ENCODE measurements at places on chromosomes 12 and 14.

- no peak for DNase-seq
Observed at GRCh38 chr12:119115296-119115905, 63.3 kb upstream of the HSPB8 start.

- no peak for DNase-seq
Observed at GRCh38 chr12:24864796-24865125, 84.1 kb downstream of the BCAT1 start.

DNA sequence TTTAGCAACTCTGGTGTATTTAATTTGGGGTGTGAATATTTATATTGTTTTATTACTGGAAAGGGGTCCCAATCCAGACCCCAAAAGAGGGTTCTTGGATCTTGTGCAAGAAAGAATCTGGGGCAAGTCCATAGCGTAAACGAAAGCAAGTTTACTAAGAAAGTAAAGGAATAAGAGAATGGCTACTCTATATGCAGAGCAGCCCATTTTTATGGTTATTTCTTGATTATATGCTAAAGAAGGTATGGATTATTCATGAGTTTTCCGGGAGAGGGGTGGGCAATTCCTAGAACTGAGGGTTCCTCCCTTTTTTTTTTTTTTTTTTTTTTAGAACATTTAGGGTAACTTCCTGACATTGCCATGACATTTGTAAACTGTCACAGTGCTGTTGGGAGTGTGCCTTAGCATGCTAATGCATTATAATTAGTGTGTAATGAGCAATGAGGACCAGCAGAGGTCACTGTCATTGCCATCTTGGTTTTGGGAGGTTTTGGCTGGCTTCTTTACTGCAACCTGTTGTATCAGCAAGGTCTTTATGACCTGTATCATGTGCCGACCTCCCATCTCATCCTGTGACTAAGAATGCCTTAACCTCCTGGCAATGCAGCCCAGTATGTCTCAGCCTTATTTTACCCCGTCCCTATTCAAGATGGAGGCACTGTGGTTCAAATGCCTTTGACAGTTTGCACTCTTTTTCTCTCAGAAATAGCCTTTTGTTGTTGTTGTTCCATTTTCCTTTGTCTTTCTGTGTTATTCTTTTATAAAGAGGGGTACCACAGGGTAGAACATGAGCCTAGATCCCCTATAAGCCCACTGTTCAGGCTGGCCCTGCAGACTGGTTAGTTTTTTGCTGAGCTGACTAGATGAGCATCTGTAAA lies 75.5 kb upstream of the DCD start:
- DNase-seq, result no peak

- no peak for DNase-seq
Observed at GRCh38 chr14:39369029-39369428, 63.2 kb downstream of the FBXO33 start.

DNA sequence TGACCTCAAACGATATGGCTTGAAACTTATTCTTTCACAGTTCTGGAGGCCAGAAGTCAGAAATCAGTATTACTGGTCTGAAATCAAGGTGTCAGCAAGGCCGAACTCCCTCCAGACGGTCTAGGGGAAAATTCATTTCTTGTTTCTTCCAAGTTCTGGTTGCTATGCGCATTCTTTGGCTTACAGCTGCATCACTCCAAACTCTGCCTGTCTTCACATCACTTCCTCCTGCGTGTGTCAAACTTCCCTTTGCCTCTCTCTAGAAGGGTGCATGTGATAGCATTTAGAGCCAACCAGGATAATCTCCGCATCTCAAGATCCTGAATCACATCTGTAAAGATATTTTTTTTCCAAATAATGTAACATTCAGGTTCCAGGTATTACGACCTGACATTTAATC lies 62.8 kb downstream of the DENND5B start:
- no peak for DNase-seq

DNA sequence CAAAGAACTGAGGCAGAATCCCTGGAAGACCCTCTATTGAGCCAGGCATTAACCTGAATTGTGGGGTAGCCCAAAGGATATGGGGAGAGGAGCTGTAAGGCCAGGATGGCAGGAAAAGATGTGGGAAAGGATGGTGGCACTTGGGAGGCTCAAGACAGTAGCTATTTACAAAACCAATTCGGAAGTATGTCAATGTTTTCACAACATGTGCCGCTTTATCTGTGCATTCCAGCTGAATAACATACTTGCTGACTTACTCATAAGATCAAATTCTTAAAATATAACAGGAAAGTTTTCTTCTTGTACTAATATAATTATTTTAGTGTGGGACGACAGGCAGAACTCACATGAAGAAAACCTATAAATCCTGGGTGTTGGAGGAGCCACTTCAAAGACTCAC lies 10.6 kb downstream of the BBS10 start:
- DNase-seq, result no peak

- no peak for DNase-seq
Observed at GRCh38 chr12:132190012-132190755, 45.9 kb downstream of the NOC4L start.

DNA sequence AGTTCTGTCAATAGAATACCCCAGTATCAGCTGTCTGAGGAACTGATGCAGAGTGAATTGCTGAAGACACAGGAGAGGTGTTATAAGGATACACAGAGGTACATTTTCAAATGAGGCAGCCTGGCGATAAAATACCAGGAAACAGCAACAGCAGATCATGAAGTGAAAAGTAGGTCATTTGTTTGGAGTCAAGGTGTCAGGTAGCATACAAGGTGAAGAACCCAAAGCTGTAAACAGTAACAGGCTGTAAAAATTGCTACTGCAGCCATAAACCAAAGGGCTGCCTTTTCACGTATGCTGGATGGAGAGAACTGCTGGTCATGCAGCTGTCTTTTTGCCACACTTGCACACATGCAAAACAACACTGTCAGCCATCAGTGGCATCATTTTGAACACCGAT lies 9.3 kb upstream of the TWF1 start:
- DNase-seq, result no peak

DNA sequence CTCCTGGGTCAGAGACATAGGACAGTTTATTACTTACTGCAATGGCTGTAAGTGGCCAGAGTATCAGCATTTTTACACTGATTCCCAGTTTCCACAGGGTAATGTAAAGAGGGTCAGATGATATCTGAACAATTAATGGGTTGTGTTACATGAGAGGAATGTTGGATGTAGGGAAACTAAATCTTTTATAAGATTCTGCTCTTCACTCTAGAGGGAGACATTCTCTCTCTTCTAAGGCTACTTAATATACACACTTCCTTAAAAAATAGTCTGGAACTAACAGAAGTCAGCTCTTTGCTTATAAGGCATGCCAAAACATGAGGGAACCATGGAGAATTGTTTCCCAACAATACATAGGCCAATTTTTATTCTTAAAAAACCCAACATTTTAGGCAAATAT lies 389.8 kb downstream of the ETNK1 start:
- DNase-seq, result no peak

GRCh38 chr14:96297000-96297399 lies 41.0 kb downstream of the BDKRB1 start:
- DNase-seq, result no peak

DNA sequence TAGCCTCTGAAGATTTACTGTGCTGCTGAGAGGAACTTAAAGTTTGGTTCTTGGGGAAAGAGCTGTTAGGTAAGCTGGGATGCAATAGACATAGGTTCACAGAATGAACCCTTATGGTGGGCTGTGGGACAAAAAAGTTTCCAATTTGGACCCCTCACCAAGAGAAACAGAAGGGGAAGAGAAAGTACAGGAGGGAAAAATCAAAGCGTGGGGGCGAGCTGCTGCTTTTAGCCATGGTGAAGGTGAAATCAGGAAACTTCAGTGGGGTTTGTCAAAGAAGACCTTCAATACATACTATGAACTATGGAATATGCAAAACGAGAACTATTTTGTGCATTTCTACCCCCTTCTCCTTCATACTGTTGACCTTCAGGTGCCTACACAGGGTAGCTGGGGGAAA lies 10.6 kb upstream of the NINJ2 start:
- DNase-seq, result no peak

DNA sequence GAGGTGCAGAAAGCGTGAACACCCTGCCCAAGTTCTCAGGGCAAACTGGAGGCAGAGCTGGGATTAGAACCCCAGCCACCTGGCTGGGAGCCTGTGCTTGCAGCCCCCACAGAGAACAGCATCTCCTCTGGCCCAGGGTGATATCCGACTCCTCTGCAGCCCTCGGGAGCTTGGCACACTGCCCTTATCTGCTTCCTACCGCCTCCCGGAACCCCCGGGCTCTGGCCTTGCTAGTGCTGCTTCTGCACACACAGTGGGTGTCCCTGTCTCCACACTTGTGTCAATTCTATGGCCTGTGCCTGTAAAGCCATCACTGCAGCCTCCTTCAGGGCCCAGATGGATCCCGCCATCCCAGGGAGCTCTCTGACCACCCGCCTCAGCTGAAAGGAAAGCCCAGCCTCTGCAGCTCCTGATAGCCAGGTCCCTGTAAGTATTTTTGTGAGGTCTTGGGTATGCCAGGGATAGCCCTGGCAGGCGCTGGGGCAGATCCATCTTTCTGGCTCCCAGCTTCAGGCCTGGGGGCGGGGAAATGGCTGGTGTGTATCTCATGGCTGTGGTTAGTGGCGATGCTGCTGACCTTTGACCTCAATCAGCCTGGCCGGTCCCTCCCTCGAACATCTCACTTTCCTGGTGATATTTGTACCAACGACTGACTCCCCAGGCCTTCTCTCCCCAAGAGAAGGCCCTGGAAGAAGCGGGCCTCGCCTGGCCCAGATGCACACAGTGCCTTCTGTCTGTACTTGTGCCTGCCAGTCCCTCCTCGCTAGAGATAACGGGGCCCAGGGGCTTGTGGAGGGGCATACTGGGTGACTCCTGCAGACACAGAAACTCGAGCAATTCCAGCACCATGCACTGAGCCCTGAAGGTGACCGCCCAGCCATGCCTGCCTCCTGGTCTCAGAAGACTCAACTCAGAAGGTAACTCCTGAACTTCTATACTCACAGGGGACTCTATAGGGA lies 183.8 kb downstream of the CALM1 start:
- DNase-seq, result no peak

DNA sequence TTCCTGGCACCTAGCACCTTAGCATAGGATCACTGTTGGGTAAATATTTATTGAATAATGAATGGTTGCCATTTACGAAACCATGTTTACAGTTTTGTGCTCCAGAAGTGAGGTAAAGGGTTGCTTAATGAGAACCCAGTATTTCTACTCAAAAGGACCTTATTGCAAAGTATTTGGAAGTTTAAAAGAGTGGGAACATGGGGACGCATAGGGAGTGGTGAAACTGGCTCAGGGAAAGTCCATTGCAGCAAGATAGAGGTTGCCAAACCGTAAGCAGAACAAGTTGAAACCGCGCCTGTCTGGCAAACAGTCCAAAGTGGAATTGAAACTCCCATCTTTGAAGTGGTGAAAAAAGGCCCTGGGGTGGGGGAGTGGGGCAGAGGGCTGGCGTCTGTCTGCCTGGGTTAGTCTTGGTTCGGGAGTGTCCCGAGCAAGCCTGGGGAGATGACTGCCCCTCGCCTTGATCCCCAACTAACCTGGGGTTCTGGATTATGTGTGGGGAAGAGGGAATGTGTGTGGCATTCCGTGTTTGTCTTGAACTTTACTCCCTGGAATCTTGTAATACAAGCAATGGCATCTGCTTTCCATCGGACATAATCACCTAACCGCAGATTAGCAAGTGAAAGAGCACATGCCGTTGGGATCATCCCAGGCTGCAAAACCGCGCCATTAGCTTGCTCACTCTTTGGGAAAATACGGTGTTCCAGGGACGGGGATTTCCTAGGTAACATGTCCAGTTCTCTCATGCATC lies 7.2 kb downstream of the ALDH2 start:
- peak; percentile 91 for DNase-seq

DNA sequence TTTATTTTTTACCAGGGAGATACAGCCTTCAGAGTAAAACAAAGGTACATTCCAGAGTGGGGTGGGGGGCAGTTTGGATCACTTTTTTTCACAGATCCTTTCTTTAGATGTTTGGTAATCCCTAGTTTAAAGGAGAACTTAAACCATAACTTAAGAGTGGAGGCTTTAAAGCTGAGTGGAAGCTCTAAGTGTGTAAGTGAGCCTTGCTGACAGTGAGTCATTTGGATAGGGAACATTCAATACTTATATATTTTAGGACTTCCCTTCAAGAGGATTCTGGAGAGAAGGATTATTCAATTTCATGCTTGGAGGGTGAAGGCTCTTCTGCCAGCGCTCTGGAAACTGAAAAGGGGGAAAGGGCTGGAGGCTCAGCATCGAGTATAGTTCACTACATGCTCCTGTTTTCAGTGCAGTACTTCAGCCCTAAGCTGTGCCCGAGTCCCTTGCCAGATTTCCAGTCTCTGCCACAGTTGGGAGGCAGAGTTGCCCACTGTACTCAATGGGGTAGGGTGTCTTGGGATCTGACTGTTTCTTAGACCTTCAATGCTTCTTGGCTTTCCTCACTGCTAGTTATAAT lies 8.4 kb downstream of the PRKAG1 start:
- DNase-seq, result no peak

DNA sequence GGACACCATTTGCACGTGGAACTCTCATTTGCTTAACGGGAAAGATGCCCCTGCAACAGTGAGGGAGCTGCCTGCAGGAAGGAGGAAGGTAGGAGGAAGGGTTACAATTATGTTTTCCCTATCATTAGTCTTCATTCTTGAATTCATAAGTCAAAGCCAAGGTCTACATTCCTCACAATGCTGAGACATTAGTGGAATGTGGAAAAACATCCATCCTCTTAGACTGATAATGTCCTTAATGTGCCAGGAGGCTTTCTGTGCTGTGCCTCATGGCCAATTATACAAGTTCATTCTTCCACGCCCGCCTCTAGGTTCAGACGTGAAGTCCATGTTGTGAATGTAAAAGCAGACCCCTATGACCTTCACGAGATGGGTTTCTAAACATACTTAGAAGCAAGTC lies 1212.4 kb upstream of the TMEM132C start:
- DNase-seq, result peak; percentile 31

DNA sequence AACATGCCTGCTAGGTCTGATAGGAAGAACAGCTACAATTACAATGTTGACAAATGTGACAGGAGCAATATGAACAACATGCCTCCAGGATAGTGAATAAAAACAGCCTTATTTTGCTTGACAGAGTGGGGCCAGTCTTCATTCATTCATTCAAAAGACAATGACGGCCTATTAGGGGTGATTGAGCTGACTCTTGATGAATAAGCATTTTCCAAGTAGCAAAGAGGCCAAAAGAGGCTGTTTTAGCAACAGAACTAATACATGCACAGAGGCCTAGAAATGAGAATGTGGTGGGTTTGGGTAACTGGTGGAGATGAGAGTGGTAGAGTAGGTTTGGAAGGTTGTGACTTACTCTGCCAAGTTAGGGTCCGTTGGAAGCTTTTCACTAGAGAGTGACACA lies 138.3 kb downstream of the APAF1 start:
- DNase-seq, result no peak

- DNase-seq, result no peak
Observed at GRCh38 chr12:19491863-19492262, 52.6 kb downstream of the AEBP2 start.

- DNase-seq, result no peak
Observed at GRCh38 chr12:103250487-103250886, 245.3 kb downstream of the C12orf42 start.

- DNase-seq, result no peak
Observed at GRCh38 chr12:50121641-50122040, 9.6 kb downstream of the COX14 start.

Measured in foreskin keratinocyte (primary cell).